Thoracic aorta (tissue), 2 donors: ENCODE measurements at places on chromosomes 7 and 10.

- no peak for DNase-seq
Measured at GRCh38 chr7:111474723-111475418, 87.4 kb downstream of the IMMP2L start.

DNA sequence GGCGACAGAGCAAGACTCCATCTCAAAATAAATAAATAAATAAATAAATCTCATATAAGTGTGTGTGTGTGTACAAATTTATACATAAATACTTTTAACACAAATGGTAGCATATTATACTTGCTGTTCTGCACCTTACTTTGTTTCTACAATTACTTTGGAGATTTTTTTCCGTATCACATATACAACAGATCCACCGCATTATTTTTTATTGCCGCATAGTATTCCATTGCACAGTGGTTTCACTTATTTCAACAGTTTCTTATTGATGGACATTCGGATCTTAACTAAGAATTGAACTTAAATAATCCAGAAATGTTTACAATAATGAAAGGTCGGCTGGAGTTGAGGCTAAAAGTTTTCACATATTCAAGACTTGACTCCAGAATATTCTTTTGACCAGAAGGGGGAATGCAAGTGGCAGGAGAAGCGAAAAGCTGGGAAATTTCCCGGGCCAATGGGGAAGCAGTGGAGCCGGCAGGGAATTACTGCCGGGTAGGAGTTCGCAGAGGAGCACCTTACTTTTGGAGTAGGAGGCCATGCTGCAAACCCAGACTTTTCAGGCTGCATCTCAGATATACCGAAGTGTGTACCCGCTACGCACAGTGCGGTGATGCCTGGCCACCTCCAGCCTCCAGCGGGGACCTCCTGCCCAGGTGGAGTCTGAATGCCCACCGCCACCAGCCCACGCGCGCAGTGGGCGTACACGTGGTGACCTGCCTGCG is 415 bp upstream of the CNNM1 start:
- no peak for DNase-seq

- DNase-seq: no peak
Measured at GRCh38 chr10:13987446-13987845, 343.3 kb downstream of the FRMD4A start.

GRCh38 chr7:11006291-11006690 is 32.6 kb downstream of the PHF14 start:
- DNase-seq: no peak

DNA sequence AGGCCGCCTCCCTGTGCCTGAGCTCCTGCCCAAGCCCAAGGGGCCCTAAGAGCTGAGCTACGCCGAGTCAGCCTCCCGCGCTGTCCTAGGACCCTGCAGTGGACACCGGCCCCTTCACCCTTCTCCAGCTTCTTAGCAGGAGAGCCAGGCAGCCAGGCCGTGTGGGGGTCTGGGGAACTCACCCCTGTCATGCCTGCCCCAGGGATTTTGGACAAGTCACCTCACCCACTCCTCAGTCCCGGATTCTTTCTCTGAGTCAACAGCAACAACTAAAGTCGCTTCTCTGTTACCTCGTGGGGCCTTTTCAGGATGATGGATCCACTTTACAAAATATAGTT is 79.3 kb downstream of the MKI67 start:
- no peak for DNase-seq

- DNase-seq: no peak
Measured at GRCh38 chr7:72444026-72444776, 32.1 kb upstream of the CALN1 start.

- no peak for DNase-seq
Measured at GRCh38 chr7:140992422-140992821, 22.3 kb downstream of the MRPS33 start.

DNA sequence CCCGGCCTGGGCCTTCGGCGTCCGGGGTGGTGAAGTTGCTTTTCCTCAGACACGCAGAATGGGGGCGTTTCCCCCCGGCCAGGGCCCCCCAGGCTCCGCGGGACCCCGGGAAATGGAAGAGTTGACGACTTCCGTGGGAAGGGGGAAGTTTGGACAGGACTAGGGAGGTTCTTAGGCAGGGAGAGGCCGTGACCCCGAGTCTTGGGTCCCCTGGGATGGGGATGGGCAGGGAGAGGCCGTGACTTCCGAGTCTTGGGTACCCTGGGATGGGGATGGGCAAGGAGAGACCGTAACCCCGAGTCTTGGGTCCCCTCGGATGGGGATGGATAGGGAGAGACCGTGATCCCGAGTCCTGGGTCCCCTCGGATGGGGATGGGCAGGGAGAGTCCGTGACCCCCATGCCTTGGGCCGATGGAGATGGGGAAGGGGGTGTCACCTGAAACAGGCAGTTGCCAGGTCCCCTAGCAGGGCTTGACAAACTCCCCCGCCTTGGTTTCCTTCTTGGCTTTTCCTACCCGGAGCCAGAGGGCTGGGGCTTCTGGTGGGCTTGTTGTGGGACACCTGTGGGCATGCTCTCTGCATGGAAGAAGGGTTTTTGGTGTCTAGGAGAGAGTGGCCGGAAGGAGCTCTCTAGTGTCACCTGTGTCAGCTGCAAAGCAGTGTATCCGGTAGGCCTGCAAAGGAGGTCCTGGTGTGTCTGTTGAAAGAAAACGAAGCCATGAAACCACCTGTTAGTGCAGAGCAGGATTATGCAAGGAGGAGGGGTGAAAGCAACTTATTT is 1.1 kb downstream of the TRRAP start:
- DNase-seq: no peak

DNA sequence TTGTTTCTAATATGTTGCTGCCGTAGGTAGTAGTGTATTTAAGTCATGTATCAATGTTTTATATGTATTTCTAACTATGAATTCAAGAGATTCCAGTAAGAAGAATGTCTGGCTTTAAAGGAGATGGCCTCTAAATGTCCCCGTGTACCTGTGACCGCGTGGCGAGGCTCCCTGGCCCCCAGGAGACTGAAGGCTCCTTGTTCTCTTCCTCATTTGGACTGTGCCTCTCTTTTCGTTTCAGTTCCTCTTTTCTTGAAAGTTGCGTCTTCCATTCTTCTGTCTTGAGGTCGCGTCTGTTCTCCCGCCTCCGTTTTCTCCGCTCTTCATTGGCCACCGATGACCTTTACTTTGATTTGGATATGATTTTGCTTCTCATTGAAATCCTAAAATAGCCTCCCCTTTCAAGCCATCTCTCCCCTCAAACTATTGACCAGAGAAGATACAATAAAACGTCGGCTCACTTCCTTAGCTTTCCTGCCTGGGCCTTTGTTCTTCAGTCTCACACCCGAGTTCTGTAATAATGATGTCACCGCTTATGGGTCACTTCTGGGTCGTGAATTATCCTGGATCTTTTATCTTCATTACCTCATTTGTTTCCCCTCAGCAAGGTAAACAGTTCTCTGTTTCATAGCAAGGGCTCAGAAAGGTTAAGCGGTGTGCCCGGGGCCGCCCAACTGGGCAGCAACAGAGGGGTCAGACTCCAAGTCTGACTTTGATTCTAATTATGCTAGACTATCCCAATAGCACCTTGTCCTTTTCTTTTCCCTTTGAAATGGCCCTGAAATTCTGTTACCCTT is 28.7 kb downstream of the WIPI2 start:
- no peak for DNase-seq

- DNase-seq: no peak
Measured at GRCh38 chr10:117632406-117632805, 89.9 kb downstream of the EMX2 start.

DNA sequence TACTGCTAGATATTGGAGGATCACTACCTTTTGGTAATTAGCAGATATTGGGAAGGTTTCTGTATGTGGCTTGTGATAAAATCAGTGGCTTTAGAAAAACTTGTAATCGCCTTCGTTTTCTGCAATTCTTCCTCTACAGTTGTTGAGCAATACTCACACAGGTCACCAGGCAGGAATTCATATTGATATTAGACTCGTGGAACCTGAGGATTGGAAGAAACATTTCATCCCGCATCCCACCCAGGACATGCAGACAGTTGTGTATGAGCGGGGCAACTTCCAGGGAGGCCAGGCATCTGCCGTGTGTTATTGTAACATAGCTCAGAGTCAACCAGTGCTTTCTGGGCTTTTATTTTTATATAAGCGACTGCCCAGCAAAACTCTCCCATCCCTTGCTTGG is 821.3 kb downstream of the LRMDA start:
- no peak for DNase-seq

GRCh38 chr7:22278660-22279059 is 78.3 kb downstream of the RAPGEF5 start:
- DNase-seq: no peak

- DNase-seq: no peak
Measured at GRCh38 chr7:20785157-20786048, 1.3 kb downstream of the SP8 start.

DNA sequence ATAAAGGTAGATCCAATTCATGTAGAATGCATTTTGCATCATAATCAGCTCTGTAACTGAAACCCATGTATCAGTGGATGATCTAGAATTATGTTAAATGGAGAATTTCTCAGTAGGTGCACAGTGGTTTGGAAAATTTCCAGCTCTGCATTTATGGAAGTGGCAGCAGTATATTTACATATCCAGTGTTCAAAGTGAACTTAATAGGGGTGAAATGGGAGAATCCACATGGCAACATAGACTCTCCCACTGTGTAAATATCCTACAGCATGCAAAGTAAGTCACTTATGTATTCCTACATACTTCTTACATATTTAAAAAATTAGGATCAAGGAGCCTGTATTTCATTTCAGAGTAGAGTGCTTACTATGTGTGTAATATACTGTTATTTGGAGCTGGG is 35.3 kb downstream of the CDC14C start:
- DNase-seq: no peak

- DNase-seq: peak; percentile 44
Measured at GRCh38 chr7:106425017-106425719, 140.4 kb upstream of the NAMPT start.

GRCh38 chr10:107856047-107856315 is 691.5 kb upstream of the SORCS1 start:
- no peak for DNase-seq

DNA sequence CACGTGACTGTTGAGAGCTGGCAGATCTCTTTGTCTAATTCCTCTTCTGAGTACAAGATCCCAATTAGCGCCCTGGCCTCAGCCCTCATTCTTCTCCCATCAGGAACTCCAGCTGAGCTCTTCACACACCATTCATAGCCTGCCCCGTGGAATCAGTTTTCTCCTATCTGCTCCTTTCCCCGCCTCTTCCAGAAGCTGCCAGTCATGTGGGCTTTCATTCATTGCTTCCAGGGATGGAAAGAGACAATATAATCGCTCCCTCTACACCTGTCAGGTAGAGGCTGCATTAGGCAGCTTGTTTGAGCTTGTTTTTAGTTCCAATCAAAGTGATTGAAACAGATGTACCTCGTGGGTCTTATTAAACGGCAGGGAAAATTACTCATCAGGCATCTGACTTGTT is 515.8 kb downstream of the TYW1 start:
- no peak for DNase-seq

- DNase-seq: no peak
Measured at GRCh38 chr7:38054199-38054598, 123.8 kb upstream of the STARD3NL start.

DNA sequence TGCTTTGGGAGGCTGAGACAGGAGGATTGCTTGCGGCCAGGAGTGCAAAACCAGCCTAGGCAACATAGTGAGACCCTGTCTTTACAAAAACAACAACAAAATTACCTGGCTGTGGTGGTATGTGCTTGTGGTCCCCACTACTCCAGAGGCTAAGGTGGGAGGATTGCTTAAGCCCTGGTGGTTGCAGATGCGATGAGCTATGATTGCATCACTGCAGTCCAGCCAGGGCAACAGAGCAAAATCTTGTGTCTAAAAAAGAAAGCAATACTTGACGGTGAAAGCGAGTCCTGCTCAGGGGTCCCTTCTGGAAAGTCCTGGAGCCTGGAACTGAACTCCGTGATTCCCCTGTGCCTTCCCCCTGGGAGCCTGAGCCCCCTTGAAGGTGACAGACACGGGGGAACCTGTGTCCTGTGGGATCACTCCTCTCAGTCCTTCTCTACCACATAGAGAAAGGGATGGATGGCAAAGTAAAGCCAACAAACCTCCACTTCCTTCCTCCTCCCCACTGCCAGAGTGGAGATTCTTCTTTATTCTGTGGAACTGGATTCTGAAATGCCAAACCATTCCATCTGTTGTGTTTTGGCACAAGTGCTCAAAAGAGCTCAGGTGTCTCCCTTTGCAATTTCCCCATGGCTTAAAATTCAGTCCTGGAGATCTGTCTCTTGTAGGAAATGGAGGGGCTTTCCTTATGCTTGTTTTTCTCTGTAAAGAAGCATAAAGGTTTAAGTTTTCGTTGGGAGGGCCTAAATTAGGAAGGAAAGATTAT is 50.6 kb downstream of the KIAA1217 start:
- DNase-seq: no peak
